EH (cell line): ENCODE measurements at places on chromosomes 11 and 22.

DNA sequence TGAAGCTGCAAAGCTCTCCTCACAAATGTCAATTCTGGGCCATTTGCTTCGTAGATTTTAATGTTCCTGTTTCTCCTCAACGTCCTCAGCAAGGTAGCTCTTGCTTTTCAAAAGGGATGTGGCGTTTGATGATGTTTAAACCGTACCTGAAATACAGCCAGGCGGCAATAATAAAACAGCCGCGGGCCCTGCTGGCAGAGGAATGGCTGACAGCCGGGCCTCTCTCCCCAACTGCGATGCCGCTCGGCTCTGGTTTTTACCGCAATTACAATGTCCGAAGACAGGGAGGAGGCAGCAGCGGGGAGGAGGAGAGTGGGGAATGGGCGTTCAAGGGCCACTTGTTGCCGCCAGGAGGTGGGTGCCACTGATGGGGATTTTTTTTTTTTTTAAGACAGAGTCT is 27.5 kb downstream of the MACROD1 start:
- DNase-seq: no peak

DNA sequence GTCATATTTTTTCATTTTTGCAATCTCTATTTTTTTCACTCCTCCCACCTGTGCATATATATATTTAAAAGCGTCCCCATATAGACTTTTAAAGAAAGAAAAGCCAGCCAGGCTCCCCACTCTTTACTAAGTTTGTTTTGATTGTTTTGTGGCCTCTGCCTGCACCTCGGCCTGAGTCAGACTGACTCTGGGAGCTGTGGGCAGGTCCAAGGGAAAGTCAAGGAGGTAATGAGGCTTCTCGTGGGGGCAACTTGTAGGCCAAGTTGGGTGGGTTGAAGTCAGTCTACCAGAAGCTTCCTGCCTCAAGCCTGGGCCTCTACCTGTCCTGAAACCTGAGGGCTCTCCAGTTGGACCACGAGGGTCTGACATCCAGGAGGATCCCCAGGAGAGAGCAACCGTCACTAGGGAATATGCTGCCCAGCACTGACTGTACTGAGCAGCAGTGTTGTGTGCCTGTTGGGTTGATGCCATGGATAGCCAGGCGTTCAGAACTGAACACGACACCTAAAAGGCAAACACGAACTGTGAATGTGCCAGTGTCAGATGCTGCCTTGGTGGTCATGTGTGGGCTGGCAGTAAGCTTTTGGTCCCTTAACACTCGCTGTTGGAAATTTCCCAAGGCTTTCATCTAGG is 58.8 kb downstream of the BMAL1 start:
- no peak for DNase-seq

- DNase-seq: peak; percentile 66
Observed at GRCh38 chr11:56841210-56841810, 92.8 kb upstream of the OR9G4 start.

DNA sequence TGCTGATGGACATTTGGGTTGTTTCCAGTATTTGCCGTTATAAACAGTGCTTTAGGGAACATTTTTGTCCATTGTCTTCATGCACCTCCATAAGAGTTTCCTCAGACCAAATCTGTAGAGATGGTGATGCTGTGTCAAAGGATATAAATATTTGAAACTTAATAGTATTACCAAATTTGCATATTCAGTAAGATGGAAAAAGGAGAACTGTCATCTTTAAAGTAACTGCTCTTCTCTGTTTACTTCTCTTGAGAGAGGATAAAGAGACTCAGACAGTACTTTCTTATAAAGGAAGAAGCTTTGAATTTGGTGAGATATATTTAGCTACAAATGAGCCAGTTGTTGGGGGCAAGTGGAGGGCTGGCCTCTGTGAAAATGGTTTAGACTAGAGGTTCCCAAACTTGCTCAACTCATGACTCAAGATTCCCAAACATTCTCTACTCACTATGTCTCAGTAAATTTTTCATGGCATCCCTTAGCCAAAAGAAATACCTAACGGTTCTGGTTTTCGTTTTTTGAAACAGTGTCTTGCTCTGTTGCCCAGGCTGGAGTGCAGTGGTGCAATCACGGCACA is 26.2 kb downstream of the SHISA8 start:
- DNase-seq: peak; percentile 70
